ENCODE measurements at places on chromosomes 13 and 19.

GRCh38 chr13:79626924-79627323 is 146.0 kb downstream of the NDFIP2 start:
- DNase-seq: no peak

DNA sequence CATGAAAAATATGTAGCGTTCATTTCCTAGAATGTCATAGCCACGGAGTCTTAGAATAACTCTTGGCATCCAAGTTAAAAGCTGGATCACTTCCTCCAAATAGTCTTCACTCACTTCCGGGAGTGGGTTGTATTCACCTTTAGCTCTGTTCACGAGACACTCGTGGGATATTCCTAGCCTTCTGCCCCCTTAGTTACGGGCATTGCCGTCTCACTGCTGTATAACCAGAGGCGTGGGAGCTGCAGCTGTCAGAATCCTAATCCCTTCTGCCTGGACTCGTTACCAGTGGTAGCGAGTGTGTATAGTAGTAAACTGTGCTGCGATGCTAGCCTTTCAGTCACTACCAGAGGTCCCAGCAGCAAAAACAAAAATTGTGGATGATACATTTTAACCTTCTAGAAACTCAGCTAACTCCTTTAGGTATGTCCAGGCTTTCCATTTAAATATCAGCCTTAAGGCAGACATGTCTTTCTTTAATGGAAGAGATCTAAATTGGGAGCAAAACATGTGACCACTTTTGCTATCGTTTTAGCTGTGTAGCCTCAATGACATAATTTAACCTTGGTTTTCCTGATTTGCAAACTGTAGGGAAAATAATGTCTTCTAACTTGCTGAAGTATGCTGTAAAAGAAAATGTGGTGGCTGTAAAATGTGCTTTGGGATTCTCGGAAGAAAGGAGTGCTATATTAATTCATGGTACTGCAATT is 34.1 kb downstream of the ERCC5 start:
- no peak for DNase-seq

- DNase-seq: no peak
Observed at GRCh38 chr13:33083054-33083453, 66.8 kb downstream of the KL start.

GRCh38 chr13:35765366-35765765 is 288.9 kb upstream of the MAB21L1 start:
- no peak for DNase-seq

- DNase-seq: no peak
Observed at GRCh38 chr13:90866006-90866405, 481.5 kb upstream of the MIR17HG start.

DNA sequence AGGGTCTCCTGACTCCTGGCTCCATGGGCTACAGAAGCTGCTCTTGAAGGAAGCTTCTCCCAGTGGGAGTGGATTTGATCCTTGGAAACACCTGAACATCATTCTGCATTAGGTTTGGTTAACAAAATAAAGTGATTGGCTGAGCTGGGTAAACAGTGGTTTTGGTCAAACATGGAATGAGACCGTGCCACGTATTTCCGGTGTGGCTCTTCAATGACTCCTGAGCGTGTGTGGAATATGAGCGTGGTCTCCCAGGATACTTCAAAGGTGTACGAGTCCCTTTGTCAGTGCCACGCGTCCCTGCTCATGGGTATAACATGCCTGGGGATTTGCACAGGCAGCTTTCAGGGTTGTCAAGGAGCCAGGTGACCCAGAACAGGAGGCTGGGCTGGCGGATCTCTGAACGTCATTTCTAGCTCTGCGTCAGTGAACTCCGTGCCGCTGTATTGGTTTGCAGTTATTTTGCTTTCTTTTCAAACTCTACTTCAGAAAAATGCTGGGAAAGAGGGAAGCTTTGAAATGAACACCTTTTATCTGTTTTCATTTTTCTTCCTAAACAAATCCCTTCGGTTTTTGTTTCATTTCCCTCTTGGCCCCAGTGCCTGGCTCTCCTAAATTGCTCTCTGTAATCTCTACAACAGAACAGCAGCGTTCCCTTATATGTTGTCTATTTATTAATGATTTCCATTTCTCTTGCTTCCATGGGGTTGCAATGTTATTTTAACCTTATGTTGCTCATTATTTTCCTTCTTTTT is 26.3 kb upstream of the GJB6 start:
- no peak for DNase-seq

DNA sequence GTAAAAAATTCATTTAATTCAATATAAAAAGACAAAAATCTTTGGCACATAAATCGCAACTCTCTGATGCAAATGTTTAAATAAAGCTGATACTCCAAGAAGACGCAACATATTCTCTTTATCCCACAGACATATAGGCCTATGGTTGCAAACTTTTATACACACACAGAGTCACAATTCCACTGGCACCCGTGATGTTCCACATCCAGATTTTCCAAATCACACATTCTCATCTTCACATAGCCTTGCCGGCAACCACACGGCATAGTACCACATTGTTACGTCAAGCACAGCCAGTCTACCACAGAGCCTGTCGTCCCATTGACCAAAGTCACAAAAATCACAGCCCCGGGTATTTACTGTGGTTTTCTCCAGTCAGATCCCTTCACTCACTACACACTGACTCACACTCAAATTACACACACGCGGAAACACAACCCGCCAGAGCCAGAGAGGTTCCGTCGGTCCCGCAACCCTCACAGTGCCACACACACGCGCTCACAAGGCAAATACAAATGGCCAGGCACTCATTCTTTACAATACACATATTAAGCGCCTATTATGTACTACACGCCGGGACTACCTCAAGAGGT is 546 bp upstream of the ZNF546 start:
- no peak for DNase-seq

- DNase-seq: no peak
Observed at GRCh38 chr13:52787235-52787634, 47.6 kb upstream of the CNMD start.

- no peak for DNase-seq
Observed at GRCh38 chr19:38647966-38648768, 718 bp downstream of the ACTN4 start.

DNA sequence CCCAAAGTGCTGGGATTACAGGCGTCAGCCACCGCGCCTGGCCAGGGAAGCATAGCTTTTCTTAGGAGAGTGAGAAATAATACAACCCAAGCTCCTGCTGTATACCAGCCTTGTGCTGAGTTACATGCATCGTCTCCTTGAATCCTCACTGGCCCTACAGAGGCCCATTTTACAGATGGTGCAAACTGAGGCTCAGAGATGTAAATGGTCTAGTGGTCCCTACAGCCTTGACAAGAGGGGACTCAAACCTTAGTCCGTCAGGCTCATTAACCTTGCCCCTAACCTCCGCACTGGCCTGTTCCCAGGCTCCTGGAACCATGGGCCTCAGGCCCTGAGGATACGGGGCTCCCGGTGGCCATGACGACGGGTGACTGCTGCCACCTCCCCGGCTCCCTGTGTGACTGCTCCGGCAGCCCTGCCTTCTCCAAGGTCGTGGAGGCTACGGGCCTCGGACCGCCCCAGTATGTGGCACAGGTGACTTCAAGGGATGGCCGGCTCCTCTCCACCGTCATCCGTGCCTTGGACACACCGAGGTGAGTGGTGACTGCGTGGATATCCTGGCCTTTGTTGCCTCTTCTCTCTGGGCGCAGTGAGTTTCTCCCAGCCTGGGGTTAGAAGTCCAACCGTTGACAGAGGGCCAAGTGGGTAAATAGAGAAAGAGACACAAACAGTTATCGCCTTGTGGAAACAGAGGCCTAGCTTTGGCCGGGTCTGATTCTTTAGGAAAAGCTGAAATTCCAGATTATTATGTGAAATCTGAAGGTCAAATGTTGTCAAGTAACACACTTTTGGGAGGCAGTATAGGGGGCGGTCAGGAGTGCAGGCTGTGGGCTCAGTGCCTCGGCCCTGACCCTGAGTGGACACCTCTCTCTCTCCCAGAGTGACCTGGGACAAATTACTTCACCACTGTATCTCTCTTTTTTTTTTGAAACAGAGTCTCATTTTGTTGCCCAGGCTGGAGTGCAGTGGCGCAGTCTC is 8.7 kb downstream of the MARCHF2 start:
- no peak for DNase-seq

DNA sequence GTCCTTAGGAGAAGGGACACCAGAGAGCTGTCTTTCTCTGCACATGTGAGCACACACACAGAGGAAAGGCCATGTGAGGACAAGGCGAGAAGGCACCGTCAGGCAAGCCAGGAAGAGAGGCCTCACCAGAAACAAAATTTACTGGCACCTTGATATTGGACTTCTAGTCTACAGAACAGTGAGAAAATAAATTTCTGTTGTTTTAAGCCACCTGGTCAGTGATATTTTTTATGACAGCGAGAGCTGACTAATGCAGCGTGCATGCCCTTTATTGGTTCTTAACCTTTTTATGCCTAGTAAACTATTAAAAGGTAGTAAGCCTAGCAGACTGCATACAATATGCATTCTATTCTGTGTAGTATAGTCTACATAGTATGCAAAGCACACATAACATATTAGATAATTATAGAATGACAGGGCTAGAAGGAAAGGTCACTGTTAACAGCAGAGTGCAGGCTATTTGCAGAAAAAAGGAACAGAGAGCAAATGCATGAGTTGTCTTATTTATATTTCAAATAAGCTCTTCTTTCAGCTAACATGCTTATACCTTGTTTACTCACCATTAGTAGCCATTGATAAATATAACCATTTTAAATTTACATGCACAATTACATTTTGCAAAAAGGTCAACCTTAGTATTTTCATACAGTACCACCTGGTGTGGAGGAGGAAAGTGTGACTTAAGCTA is 25.2 kb upstream of the KATNAL1 start:
- no peak for DNase-seq

DNA sequence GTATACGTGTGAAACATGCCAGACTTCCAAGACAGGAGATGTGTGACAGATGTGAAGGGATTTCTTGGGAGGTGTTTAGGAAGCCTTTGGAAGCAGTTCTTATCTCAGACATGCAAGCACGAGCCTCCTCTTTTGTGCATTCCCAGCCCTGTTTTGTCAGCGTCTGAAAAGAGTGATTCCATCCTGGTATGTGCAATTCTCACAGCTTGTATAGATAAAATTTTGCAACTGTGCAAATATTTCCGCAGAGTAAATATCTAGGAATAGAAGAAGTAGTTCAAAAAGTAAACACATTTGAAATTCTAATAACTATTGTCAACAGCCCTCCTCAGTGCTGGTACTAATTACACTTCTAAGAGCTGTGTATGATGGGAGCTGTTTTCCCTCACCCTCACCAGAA is 72.3 kb upstream of the C1QTNF9B start:
- DNase-seq: no peak

DNA sequence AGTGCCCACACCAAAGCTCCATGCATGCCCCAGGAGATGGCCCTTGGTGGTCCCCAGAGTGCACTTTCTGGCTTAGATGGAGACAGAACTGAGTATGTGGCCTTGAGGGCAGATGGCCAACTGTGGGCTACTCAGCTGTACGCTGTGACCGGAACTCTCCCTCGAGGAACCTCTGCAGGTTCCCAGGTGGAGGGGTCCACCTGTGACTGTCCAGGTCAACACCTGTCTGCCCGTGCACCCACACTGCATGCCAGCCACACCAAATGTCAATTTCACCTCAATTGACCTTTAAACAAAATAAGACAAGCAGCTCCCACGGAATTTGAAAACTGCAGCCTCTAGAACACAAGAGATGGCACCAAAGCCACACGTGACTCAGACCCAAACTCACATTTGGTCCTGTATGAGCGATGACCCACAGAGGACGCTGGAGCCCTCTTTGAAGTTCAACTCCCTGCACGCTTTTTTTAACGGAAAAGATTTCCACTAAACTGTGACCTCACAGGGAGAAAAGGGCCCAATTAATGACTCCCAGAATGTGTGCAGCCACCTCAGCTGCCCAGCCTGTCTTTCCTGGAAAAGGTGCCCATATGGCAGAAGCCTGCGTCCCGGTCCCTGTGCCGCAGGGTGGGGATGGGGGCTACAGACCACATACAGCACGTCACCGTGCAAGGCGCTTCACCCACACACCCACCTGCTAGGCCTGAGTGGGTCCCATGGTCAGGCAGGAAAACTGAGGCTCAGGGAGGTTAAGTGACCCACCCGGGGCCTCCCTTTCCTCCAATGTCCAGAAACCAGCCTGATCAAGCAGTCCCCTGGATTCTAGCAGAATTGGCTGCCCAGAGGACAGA is 47.7 kb downstream of the KLF2 start:
- no peak for DNase-seq

- DNase-seq: no peak
Observed at GRCh38 chr13:23074075-23074828, 106.5 kb upstream of the SGCG start.

- no peak for DNase-seq
Observed at GRCh38 chr19:2252055-2252796, 3.1 kb downstream of the AMH start.

DNA sequence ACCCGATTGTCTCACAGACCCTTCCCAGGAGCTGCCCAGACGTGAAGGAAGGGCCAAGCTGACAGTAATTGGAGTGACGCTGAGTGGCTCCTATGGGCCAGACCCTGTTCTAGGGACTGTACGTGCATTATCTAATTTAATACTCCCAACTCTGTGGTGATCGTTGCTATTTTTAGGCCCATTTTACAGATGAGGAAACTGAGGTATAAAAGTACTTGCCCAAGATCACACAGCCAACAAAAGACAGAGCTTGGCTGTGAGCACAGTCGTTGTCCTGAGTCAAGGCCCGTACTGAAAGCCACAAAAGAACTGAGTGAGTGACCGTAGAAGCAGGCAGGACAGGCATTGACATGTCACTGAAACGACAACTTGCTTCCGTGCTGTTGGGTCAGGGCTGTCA is 74.7 kb downstream of the ERICH6B start:
- no peak for DNase-seq

- DNase-seq: no peak
Observed at GRCh38 chr13:48985756-48986155, 10.0 kb downstream of the FNDC3A start.

GRCh38 chr19:16454351-16454918 is 17.3 kb downstream of the EPS15L1 start:
- no peak for DNase-seq

DNA sequence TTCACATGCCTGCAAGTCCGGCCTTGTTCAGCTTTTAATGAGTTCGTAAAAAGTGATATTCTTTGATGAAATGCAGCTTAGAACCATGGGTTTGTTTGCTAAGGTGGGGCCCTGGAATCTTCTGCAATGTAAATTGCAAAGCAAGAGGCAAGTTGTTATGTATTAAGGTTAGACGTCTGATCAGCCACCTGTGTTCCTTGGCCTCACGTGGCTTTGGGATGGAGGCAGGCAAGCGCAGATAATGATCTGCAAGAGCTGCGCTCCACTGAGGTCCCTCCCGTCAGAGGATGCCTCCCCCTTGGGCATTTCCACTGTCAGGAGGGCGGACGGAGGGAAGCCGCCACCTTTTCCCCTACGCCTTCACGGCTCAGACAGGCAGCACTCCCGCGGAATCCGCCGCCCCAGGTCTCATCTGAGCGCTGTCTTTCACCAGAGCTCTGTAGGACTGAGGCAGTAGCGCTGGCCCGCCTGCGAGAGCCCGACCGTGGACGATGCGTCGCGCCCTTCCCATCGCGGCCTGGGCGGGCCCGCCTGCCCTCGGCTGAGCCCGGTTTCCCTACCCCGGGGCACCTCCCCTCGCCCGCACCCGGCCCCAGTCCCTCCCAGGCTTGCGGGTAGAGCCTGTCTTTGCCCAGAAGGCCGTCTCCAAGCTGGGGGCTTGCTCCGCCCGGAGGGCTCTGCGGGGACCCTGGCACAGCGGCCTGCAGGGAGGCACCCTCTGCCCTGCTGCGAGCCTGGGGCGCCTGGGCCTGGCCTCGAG is 110.9 kb downstream of the CRYL1 start:
- no peak for DNase-seq

GRCh38 chr13:110978390-110978789 is 63.5 kb upstream of the ANKRD10 start:
- no peak for DNase-seq

- DNase-seq: no peak
Observed at GRCh38 chr19:48959341-48960239, 4.9 kb downstream of the BAX start.

GRCh38 chr19:28489126-28489660 is 723.8 kb downstream of the UQCRFS1 start:
- DNase-seq: no peak

All from HS-27A (cell line).